NCI-H1105 treated with DMSO at 0.1 percent for 48 hours (cell line): ENCODE measurements at places on chromosomes 1 and 21.

DNA sequence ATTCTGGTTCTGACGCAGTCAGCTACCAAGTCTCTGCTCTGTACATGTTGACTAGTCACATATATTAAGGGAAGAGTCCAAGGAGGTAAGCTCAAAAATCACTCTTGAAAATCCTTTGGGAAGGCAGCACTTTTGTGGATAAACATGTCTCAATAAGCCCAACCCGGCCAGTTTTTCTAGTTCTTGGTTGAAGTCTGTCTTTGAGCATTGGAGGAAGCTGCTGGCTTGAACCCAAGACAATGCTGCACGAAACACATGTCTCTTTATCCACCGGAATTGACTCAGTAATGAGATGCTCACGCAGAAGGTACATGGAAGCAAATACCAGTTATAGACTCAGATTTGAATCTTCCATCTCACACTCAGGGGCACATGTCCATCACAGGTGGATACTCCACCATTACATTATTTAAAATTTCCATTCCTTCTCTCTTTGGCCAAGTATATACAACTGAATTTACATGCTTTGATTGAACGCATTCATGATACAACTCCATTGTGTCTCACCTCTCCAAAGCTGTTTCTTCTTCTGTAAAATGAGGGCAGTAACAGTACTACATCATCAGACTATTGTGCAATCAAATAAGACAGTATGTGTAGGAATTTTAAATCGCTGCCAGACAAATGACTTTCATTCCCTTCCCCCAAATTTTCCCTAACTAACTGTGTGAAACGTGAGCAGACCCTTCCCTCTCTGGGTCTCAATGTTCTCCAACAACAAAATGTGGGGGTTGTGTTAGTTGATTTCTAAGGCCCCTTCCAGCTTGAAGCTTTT is 9.6 kb upstream of the GUCA2A start:
- DNase-seq, result peak; percentile 22

DNA sequence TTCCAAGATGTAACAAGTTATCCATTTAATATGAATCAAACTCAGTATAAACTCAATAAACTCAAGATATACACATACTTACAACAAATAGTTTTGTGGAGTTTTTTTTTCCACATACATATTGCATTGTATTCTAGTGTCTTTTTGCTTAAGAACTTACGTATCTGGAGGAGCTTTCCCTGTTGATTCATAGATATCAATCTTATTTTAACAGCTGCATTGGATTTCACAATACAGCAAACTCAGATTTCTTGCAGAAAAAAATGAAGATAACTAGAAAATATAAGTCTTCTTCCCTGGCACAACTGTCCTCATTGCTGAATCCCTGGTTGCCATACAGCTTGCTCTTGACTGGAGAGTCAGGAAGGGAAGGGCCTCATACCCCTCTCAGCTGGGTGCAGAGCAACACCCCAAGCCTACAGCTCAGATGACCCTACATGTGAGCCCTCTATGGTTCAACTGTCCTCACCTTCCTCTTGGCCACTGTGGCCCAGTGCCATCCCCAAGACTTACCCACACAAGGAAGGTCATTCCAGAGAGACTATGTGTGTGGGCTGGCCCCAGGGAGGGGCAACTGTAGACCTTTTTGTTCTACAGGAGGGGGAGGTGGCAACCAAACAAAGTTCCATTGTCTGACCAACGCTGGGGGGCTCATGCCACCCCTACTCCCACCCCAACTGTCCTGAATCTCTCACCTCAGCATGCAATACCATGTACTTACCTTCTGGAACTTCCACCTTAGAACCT is 1.7 kb downstream of the MPZ start:
- no peak for DNase-seq

DNA sequence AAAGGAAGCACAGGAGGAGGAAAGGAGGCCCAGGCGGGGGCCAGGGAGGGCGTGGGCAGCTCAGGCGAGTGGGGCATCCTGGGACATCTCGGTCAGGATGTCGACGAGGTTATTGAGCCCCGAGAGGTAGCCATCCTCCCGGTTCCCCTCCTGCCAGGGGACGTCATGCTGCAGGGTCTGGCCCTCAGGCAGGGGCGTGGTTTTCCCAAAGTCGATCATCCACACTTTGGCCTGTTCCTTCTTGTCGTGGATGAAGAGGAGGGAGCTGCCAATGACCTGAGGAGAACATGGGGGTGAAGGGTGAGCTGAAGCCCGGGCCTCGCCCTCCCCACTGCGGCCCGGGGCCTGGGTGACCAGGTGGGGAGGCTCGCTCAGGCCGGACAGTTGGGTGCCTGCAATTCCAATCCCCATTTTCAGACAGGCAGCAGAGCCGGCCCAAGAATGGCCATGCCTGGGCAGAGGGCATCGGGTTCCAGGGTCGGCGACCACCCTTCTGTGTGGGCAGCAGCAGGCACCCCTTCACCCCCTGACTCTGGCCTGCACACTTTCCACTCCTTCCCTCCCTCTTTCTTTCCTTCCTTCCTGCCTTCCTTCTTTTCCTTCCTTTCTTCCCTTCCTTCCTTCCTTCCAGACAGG is 86.2 kb downstream of the STUM start:
- DNase-seq, result no peak

DNA sequence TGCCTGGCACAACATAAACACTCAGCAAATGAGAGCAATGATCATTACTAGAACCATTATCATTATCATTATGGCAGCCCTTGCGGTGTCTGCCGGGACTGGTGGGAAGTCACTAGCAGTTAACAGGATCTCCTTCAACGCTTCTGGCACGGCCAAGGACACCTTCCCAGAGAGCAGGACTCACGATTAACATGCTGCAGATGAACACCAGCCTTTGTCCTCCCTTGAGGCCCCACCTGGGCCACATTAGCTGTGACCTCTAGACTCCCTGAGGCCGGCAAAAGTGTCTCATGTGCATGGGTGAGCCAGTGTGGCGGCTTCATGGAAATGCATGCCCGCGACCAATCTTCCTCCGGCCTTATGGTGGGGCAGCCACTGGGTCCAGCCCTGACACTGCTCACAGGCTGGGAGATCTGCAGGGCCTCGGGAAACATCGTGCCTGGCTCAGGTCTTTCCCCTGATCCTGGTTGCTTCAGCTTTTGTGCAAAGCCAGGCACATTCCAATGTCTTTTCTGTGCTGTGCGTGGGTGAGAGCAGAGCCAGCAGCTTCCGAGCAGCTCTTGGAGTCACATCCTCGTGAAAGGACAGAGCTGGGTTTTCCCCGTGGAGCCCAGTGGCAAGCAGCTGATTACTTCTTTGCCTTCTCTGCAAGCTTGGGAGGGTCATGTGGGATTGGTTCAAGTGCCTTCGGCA is 107.3 kb downstream of the HMGB4 start:
- no peak for DNase-seq

GRCh38 chr1:94538243-94538827 is 3.2 kb downstream of the F3 start:
- no peak for DNase-seq

DNA sequence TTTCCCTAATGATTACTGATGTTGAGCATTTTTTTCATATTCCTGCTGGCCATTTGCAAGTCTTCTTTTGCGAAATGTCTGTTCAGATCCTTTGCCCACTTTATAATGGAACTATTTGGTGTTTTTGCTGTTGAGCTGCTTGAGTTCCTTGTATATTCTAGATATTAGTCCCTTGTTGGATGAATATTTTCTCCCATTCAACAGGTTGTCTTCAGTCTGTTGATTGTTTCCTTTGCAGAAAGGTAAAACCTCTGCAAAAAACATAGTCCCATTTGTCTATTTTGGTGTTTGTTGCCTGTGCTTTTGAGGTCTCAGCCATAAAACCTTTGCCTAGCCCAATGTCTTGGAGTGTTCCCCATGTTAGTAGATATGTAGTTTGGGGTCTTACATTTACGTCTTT is 78.0 kb upstream of the GUCA2B start:
- DNase-seq, result no peak

DNA sequence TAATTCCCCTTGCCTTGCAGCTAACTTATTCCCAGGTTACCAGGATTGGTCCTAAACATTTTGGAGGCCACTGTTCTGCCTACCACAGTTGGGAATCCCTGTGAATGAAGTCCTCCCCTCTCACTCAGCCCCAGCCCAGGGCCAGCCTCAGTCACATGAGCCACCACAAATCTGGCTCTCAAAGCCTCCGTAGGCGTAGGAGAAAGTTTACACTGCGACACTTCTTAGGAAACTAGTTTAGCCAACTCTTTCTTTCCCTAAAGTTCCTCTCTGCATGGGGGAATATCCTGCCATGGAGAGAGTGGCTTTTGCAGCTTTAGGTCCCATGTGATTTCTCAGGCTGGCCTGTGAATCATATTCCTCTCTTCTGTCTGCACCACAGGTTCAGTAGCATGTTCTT is 45.7 kb upstream of the ETV3 start:
- DNase-seq, result no peak

DNA sequence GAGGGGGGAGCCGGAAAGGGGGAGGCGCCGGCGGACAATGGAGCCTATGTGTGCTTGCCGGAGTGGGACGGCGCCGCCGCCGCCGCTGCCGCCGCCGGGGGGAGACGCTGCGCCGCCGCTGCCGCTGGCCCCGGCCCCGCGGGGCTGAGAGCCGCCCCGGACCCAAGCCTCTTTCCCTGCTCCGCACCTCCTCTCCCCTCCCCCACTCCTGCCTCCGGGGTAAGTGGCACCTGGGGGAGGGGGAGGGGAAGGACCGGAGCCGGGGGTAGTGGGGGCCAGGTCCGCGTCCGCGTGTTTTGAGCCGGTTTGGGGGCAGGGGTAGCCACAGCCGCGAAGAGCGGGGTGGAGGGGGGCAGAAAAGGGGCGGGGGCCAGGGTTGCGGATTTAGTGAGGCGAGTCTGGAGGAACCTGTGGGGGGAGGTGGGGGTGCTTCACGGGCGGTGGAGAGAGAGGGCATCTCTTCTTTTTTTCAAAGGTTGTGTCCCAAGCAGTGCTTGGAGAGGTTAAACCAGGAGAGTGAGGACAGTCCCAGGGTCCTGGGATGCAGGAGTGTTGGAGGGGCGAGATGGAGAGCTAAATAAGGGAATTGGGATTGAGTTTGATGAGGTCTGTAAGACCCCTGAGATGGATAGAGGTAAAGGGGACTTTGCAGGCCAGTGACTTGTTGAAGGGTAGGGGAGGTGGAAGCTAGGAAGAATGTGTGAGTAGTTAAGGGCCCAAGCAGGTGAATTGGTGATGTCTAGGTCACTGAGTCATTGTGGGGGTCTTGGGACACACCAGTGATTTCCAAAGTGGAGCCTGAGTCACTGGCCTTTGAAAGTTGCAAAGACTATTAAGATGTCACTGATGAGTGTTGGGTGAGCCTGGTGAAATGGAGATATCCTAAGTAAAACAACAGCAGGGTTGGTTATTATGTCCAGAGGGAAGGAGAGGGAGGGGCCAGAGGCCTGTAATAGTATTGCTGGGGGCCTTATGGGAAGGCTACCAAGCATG is 59.1 kb downstream of the BCL9 start:
- DNase-seq, result peak; percentile 93

DNA sequence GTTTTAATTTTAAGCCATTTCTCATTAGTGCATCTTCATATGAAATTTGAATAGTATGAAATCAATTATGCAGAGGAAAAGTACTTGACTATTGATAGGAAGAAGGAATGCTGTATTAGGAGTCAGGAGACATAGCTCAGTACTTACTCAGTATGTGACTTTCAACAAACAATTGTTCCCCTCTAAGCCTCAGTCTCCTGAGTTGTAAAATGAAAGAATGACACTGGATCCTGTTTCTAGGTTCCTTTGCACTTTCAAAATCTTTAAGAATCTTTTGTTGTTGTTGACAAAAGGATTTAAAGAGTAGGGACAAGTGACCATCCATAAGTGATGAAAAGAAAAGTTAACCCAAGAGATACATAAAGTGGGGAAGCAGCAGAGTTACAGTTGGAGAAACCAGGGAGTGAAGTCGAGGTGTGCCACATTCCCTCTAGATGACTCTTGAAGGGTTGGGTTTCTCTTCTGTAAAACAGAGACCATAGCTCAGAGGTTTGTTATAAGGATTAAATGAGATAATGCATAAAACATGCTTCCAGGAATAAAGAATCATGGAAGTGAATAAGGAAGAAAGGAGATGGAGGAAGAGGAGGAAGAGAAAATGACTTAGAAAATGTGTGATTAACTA is 105.7 kb upstream of the KCNJ15 start:
- no peak for DNase-seq

GRCh38 chr1:234241941-234242490 is 131.2 kb upstream of the COA6 start:
- DNase-seq, result no peak

DNA sequence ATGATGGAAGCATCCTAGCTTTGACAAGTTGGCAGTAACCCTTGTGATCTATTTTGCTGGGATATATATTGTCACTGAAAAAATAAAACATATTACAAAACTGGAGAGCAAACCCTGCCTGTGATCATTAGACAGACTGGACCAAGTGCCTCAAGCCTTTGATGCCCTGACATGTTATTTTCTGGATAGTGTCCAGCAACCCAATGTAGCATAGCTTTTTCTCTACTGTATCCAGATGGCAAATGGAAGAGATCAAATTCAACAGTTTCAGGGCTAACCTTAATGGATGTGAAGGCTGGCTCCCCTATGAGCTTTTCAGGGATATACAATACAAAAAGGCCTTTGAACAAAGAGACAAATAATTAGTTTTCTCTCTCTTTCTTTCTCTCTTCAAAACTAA is 25.1 kb downstream of the WARS2 start:
- DNase-seq, result peak; percentile 90

- peak; percentile 11 for DNase-seq
Measured at GRCh38 chr1:48442864-48443619, 29.0 kb downstream of the SPATA6 start.
